ENCODE measurements at places on chromosomes 7 and 10.
A peak's percentile ranks its signal among the peaks of the same experiment; 100 is the strongest.

GRCh38 chr10:133237588-133238465 lies at the start of gene VENTX:
TSS of gene VENTX (plus strand) at chr10:133237855. CDS start at chr10:133237915, 60 bp downstream.
- DNase-seq, result no peak

DNA sequence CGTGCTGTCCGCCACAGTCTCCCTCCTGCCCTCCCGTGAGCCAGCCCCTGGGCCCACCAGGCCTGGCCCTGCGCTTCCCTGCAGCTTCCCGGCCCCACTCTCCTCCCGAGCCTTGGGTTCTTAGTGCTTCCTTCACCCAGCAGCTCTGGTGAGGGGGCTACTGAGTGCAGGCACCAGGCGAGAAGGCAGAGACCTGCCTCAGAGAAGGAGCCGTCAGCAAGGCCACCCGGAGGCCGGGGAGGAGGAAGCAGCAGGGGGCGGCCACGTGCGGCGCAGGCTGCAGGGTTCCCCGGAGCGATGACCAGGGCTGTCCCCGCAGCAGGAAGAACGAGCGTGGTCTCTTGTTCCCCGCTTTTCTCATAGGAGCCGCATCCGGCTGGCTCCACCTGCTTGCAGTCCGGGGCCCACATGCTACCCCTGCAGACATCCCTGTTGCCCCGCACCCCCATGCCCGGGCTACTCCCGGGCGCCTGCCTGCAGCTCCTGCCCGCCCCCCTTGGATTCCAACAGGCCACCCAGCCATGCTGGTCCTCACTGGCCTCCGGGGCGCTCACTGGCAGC lies 20.5 kb downstream of the YKT6 start:
- no peak for DNase-seq

DNA sequence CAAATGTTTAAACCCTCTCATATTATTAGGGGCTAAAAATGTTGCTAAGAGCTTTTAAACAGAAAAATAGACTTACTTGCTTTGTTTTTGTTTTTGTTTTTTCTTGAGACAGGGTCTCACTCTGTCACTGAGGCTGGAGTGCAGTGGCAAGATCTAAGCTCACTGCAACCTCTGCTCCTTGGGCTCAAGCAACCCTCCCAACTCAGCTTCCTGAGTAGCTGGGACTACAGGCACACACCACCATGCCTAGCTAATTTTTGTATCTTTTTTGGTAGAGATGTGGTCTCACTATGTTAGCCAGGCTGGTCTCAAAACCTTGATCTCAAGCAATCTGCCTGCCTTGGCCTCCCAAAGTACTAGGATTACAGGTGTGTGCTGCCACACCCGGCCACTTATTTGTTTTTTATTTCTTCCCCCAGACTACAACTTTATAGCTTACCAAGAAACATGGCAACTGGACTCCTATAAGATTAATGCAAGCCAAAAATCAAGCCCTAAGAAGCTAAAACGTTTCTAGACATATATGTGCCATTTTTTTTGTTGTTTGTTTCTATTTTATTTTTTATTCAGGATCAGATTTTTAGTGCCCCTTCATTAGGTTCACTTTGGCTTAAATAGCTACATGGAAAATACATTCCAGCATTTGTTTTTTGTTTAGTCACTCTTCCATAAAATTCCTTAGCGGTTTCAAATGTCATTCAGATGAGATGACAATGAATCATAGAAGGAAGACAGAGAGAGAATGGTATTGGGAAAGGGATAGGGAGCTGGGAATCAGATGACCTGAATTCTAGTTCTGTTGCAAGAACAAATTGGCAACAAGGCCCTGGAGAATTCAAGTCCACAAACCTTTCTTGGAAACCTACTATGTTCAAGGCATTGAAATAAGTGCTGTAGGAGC lies 163.4 kb upstream of the MKLN1 start:
- peak; percentile 37 for DNase-seq

- DNase-seq, result no peak
Observed at GRCh38 chr10:75234683-75235374, 928 bp downstream of the COMTD1 start.

DNA sequence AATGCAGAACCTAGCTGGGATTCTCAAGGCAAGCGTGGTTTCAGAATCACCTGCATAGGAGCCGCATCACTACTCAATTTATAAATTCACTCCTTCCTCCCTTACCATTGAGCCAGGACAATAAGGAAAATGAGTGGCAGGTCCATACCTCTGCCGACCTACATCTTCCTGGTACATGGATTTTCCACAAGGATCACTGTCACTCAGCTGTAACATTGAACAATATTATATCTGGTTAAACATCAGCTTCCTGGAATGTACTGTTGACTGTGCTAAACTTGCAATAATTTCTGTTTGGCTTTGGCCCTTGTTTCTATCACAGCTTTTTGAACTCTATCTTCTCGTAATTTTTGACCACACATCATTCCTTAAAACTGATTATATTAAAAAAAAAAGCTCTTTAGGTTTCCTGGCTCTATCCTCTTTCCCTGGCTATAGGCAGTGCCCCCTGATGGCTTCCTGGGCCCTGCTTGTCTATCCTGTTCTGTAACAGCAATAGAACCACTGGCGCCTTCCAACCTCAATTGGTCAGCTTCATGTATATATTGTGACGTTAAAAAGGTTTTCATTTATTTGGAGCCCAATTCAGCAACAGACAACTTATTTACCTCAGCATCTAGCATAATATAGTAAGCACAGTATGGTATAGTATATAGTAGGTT lies 59.2 kb downstream of the RNLS start:
- no peak for DNase-seq

GRCh38 chr10:81872206-81872862 lies 2.7 kb upstream of the NRG3 start:
- no peak for DNase-seq

DNA sequence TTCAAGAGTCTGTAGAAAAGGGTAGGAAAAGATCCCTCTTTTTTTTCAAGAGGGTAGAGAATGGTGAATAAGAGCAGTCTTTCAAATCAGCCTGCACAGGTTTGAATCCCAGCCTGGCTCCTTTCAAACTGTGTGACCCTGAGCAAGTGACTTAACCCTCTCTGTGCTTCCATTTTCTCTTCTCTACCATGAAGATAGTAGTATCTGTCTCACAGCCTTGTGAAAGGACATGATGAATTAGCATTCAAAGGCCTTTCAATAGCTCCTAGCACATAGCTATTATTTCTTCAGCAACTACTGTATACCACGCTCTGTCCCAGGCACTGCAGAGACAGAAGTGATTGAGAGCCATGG lies 25.4 kb downstream of the LEP start:
- DNase-seq, result no peak

DNA sequence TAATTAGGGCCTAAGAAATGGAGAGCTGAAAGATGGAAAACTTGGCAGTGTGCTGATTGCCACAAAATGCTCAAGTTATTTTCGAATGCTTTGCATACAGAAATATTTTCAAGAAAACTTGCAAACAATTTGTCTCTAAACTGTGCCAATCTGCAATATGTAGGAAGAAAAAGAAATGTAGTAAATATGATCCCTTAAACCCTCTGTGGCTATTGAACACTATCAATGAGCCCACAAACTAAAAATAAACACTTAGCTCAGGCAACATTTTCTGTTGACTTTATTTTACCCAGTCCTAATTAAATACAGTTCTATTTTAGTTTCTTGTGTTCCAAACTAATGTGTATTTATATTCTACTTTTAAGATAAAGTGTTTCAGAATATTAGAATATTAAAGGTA lies 342.1 kb downstream of the SEMA3D start:
- DNase-seq, result no peak

- DNase-seq, result no peak
Observed at GRCh38 chr10:44860811-44861736, 50.1 kb upstream of the TMEM72 start.

DNA sequence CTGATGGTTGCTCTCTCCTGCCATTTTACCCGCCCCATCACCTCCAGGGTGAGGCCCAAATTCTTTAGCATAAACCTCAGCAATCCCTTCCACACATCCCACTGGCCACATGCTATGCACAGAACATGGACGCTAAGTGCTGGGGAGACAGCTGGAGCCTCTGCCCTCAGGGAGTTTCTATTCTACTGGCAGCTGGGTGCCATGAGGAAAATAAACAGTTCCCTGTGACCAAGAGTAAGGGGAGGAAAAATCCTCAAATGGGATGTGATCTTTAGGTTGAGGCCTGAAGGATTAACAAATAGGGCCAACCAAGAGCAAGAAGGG lies 1.2 kb downstream of the PARP12 start:
- DNase-seq, result no peak

DNA sequence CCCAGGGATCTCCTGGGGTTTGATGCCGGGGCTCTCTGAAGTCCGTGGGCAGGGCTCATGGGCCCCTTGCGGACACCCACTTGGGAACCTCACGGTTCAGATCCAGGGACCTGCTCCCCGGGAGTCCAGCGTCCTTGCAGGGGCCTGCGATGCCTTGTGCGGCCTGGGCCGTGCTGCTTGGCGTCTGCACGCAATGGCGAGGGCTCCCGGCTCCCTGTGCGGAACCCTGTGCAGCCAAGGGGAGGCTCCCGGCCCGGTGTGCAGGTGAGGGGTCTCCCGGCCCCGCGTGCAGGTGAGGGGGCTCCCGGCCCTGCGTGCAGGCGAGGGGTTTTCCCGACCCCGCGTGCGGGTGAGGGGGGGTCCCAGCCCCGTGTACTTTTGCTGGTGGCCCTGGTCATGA lies 146.7 kb downstream of the DNAJB6 start:
- DNase-seq, result no peak

GRCh38 chr7:98617051-98617959 lies at the start of gene NPTX2:
TSS of gene NPTX2 (plus strand) at chr7:98617285. CDS start at chr7:98617462, 177 bp downstream.
- no peak for DNase-seq

- DNase-seq, result no peak
Observed at GRCh38 chr7:36951257-36951697, 227.0 kb upstream of the AOAH start.

DNA sequence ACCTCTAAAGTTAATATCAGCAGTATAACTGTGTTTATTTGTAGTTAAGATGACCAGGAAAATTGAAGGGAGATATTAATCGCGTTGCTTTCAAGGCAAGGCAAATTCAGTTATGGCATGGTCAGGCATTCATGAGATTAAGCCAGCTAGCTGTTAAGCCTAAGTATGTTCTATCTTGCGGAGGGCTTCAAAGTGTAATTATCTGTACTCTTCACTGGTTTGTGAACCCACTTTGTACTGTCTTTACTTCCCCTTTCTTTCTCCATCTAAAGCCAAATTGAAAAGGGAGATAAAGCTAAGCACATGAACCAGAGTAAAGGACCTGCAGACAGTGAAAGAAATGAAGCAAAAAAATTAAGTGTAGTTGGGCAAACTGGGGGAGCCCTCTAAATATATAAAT lies 483.1 kb upstream of the NRP1 start:
- no peak for DNase-seq

DNA sequence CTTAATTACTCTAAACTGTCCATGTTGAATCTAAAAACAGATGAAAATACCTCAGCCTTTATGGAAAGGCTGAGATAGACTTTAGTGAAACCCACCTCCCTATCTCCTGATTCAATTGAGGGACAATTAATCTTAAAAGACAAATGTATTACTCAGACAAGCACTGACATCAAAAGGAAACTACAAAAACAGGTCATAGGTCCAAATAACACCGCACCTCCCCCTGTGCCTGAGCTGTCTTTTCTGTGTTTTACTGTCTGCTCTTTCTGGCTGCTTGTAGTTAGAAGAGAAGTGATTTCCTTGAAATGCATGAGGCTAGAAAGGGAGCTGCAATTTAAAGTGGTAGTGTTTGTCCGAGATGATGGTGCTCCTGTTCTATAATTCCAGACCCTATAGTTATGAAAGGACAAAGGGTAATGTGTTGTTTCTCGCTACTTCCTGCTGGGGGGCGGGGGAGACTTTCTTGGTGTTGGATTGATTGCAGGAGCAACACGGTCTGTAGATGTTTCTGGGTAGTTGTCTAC lies 16.0 kb downstream of the AKR1C8 start:
- DNase-seq, result no peak

DNA sequence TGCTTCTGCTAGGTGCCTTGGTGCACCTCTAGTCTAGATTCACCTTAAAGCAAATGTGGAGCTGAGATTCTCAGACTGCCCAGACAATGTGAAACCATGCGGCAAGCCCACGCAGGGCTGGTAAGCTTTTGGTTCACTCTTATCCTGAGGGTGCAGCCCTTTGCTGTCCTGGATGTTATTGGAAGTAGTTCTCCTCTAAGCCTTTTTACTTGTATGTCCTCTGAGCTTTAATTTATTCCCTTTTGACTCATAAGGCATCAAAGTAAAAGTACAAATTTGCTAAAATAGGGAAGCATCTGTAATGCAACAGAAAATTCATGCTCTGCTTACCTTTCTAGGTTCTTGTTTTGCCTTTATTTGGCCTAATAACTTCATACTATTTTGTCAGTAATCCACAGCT lies 186.8 kb downstream of the MACC1 start:
- DNase-seq, result no peak

- DNase-seq, result no peak
Observed at GRCh38 chr7:50834031-50834535, 51.4 kb upstream of the GRB10 start.

GRCh38 chr7:79806161-79806734 lies 328.4 kb upstream of the GNAI1 start:
- DNase-seq, result no peak

DNA sequence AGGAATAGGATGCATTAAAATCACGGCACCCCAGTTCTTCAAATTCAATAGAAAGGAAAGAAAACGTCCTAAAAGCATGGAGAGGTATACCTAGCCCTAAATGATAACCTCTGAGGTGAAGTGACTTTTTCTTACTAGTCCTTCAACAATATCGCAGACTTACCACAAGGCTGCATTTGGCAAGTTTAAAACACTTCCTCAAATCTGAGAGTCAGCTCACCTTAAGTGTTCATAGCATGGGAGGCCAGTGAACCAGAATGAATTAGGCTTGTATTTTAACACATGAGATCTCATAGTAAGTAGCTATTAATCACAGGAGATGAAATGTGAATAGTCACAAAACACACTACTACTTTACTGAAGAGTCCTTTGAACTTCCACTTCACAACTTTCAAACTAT lies 124.2 kb downstream of the RNF32 start:
- no peak for DNase-seq

Data from astrocyte of the cerebellum (primary cell).